RKO (cell line): ENCODE measurements at places on chromosomes 4 and X.

GRCh38 chr4:5478697-5479096, 229.7 kb downstream of the EVC2 start:
- DNase-seq, result no peak

- DNase-seq, result no peak
These were observed 360.9 kb upstream of the ATOH1 start for GRCh38 chr4:93467484-93468155.

DNA sequence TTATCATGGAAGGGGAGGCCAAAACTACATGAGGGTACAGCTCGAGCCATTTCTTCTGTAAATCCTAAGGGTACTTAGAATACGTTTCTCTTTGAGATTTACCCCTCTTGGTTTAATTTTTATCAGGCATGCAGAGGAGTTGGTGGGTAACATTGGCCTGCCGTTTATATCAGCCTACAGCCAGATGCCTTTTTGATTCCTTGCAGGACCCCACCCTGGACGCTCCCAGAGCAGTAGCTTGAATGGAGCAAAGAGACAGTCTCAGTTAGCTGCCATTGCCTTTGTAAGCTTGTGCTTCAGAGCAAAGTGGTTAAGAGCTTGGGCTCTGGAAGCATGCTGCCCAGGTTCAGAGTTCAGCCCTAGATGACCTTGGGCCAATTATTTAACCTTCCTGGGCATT, 9.0 kb downstream of the DOCK11 start:
- DNase-seq, result no peak

GRCh38 chr4:30586850-30587249, 133.3 kb upstream of the PCDH7 start:
- no peak for DNase-seq

DNA sequence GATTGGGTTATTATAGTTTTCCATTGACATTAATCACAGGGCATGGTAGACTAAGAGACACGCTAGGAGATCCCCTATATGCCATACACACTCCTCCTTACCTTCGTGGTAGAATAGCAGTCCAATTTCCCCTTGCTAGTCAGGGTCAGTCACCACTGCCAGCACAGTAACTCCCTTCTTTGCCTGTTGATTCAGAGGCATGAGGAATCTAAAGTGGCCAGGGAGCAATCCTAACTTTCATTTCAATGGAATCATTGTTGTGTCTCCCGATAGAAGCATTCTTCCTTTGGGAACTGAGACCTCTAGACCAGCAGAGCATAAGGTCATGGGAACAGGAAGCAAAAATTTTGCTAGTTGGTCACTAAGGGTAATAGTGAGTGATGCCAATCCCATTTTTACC, 51.1 kb downstream of the COL25A1 start:
- DNase-seq, result no peak

GRCh38 chr4:1462009-1462767, 55.9 kb upstream of the NKX1-1 start:
- DNase-seq, result no peak

DNA sequence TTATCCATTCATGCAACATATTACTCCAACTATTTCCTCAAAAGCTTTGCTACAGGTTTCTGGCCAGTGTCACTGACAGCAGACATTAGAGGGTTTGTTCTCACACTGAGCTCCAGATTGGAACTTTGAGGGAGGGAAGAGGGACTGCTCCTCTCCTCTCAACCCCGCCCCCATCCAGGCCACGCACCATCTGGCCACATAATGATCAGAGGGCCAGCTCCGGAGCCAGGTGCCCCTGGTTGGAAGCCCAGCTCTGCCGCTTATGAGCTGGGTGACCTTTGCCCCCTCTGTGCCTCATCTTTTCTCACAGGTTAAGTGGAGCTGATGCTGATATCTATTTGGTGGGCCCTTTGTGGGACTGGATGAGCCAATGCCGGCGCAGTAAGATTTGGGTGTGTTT, 55.8 kb downstream of the C4orf50 start:
- no peak for DNase-seq

- DNase-seq, result no peak
These were observed 57.1 kb downstream of the ANAPC4 start for GRCh38 chr4:25433966-25434827.

GRCh38 chr4:174274436-174274835, 9.0 kb downstream of the FBXO8 start:
- peak; percentile 30 for DNase-seq

GRCh38 chrX:96684339-96685209, at the start of gene DIAPH2:
TSS of gene DIAPH2 (plus strand) at chrX:96684842.
- DNase-seq, result peak; percentile 89

DNA sequence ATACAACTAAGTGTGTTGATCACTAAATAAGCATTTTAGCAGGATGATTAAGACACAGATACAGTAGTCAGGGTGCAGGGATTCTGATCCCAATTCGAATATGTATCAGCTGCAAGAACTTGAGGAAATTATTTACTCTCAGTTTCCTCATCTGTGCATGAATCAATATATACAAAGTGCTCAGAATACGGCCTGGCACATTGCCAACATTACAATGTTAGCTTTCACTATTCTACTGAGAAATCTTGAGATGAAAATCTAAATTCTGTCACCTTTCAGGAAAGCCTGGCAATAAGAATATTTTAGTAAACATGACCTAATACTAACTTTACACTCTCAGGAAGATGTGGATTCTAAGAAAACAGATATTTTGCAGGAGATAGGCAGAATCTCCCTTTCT, 1001.6 kb upstream of the IGFBP7 start:
- no peak for DNase-seq

DNA sequence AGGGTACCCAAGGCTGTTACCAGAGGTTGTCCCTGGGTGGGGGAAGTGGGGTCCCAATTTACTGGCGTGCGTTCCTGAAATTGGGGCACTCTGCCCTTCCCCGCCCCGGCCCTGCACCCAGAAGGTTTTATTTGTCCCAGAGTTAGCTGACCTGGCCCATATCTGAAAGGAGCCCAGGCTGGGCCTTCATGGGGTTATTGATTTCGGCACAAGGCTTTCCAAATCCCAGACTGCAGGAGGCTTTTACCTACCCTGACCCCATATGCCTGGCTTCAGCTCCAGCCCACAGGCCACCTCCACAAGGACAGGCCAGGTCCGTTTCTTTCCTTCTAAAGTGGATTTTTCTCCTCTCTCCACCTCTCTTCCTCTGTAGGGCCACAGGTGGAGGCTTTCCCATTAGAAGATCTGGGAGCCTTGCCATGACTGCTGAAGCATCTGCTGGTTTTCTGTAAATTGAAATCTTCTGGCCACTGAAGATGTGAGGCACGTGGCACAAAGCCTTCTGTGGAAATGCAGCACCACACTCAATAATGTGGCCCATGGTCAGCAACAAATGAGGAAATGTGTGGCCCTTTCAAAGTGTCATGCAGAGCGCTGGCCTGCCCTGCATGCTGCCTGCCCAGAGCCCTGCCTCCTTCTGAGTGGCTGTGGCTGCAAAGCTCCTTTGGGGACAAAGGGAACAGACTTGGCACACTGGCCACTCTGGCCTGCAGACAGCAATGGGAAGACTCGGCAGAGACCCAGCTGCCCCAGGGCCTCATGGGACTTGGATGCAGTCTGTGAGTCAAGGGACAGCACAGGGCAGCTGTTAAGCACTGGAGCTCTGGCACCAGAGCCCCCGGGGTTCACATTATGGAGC, 43.1 kb upstream of the MTM1 start:
- no peak for DNase-seq
